COR-L47 (cell line): ENCODE measurements at places on chromosomes 1 and 21.

- peak; percentile 11 for DNase-seq
Measured at GRCh38 chr1:158035976-158036583, 42.6 kb downstream of the KIRREL1 start.

- peak; percentile 26 for DNase-seq
Measured at GRCh38 chr1:229058111-229058561, 212.8 kb upstream of the RAB4A start.

DNA sequence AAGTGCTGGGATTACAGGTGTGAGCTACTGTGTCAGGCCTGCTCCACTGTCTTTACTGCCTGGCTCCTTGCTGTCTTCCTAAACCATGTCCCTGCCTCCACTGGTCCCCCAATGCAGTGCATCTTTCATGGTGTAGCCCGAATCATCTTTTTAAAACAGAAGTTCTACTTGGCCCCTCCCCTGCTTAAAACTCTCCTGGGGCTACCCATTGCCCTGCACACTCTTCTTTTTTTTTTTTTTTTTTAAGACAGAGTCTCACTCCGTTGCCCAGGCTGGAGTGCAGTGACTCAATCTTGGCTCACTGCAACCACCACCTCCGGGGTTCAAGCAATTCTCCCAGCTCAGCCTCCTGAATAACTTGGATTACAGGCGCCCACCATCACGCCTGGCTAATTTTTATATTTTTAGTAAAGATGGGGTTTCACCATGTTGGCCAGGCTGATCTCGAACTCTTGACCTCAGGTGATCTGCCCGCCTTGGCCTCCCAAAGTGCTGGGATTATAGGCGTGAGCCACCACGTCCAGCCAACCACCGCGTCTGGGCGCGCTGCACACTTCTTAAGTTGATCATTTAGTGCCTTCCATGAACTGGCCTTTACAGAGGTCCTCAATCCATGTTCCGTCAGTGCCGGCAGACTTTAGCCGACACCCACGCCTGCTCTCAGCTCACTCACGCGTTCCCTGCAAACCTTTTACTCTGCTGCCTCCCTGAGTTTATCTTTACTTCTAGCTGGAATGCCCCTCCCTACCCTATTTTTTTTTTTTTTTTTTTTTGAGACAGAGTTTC is 2.4 kb downstream of the FCN3 start:
- no peak for DNase-seq

- DNase-seq = no peak
Measured at GRCh38 chr1:17347769-17348592, 24.0 kb upstream of the PADI6 start.

DNA sequence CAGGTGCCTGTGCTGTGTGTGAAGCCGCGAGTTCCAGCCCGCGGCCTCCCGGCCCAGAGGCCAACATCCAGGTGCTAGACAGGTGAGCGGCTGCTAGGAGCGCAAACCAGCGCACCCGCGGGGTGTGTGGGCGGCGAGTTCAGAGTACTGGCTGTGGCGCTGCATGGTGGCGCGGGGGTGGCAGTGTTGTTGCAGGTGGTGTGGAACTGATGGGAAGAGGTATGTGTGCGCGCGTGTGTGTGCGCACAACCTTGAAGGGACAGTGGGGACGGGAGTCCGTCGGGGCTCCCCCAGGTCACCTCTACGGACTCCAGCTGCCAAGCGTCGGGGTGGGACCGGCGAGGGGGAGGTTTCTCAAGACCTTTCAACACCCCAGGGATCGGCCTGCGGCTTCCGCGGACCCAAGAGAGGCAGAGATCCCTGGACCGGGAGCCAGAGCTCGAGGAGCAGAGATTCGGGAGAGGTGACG is 433 bp upstream of the DMBX1 start:
- DNase-seq = no peak

DNA sequence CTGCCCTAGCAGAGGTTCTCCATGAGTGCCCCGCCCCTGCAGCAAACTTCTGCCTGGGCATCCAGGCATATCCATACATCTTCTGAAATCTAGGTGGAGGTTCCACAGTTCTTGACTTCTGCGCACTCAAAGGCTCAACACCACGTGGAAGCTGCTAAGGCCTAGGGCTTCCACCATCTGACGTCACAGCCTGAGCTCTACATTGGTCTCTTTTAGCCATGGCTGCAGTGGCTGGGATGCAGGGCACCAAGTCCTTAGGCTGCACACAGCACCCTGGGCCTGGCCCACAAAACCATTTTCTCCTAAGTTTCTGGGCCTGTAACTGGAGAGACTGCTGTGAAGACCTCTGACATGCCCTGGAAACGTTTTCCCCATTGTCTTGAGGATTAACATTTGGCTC is 272.6 kb upstream of the PLXNA2 start:
- DNase-seq = no peak

GRCh38 chr1:89822109-89822962 is 1.5 kb downstream of the LRRC8D start:
- DNase-seq = no peak

- DNase-seq = no peak
Measured at GRCh38 chr1:84174051-84174556, 30.0 kb downstream of the PRKACB start.

GRCh38 chr21:29301691-29302090 is 3.0 kb downstream of the BACH1 start:
- DNase-seq = no peak

DNA sequence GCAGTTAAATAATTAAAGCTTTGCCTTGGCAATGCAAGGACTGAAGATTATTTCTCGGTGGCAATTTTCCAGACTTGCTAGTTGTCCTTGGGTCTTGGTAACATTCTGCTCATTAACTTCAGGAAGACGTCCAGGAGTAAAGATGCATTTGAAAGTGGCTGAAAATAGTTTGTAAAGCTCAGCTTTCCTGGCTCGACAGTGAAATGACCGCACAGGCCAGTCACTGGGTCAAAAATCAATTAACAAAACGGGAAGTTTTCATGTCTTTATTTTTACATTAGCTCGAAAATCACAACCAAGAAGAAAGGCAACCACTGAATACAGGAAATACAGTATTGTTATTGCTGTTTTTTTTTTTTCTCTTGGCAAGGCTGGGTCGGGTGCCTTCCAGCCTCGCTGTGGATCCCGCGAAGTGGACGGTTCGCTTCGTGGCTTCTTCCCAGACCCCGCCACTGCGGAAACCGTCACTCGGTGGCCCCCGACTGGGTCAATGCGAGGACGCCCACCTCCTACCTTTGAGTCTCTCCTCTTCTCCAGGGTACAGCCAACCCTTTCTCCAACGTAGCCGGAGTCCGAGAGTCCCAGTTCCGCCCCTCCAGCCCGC is 479 bp upstream of the SNX7 start:
- no peak for DNase-seq

GRCh38 chr1:205338011-205338410 is 16.5 kb upstream of the NUAK2 start:
- DNase-seq = no peak

DNA sequence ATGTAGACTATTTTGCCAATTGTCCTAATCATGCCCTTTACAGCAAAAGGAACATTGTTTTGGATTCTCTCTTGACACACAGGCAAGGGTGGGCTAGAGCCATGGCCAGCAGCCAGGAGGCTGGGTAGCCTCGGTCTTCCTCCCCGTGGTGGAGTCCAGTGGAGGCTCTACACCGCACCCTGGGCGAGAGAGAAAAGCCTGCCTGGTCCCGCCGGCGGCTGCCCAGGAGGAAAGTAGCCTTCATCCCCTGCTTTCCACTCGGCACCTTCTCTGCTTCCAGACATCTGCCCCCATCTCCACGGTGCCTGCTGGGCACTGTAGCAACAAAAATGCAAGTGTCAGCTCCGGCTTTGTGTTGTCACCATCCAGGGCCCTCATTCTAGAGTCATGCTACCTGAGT is 21.6 kb downstream of the PROK1 start:
- DNase-seq = no peak

DNA sequence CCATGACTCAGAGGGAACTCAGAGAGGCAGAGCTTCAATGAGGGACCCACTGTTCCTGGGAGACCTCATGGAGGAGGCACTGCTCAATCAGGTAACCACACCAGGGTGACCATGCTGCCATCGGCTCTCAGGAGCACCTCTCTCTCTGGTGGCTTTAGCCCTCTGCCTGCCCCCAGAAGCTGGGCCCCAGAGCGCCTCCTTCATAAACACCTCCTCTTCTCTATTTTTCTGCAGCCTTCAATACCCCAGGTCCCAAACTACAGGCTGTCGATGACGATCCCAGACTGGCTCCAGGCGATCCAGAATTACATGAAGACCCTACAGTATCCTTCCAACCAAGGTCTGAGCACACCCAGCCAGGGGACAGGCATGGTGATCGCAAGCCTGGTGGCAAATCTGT is 10.6 kb downstream of the VASH2 start:
- DNase-seq = no peak

DNA sequence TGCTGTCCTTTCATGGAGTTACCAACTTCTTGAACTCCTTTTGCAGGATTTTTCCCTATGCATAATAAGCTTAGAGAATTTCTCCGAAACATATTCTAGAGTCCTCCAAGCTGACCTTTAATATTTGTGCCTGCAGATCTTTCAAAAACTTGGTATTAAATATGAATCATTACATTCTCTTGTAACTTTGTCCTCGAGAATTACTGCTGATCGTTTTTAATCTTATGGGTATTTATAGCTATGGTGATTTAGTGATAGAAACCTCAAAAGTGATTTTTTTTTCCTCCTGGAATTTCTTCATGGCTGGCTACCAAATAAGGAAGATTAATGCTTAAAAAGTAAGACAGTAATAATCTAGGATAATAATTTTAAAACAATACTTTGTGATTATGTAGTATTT is 39.1 kb downstream of the MAP3K21 start:
- no peak for DNase-seq

DNA sequence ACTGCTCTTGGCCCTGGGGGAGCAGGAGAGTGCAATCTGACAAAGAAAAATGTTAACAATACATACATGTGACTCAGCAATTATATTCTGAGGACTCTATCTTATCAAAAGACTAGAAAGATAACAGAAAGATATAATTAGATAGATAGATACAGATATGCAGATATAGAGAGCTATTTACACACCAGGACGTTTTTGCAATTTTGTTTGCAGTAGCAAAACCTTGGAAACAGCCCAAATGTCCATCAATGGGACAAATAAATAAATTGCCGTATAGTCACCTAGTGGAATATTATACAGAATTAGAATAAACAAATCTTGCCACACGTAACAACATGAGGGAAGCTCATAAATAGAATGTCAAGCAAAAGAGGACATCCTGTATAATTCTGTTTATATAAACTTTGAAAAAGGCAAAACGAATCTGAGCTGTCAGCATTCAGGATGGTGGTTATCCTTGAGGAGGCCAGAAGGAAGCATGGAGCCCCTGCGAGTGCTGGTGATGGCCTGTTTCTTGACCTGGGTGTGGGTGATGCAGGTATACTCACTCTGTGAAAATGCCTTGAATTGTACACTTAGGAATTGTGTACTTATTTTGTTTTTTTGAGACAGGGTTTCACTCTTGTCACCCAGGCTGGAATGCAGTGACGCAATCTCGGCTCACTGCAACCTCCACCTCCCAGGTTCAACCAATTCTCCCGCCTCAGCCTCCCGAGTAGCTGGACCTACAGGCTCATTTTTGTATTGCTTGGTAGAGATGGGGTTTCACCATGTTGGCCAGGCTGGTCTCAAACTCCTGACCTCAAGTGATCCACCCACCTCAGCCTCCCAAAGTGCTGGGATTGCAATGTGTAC is 12.8 kb upstream of the TRIM63 start:
- no peak for DNase-seq

DNA sequence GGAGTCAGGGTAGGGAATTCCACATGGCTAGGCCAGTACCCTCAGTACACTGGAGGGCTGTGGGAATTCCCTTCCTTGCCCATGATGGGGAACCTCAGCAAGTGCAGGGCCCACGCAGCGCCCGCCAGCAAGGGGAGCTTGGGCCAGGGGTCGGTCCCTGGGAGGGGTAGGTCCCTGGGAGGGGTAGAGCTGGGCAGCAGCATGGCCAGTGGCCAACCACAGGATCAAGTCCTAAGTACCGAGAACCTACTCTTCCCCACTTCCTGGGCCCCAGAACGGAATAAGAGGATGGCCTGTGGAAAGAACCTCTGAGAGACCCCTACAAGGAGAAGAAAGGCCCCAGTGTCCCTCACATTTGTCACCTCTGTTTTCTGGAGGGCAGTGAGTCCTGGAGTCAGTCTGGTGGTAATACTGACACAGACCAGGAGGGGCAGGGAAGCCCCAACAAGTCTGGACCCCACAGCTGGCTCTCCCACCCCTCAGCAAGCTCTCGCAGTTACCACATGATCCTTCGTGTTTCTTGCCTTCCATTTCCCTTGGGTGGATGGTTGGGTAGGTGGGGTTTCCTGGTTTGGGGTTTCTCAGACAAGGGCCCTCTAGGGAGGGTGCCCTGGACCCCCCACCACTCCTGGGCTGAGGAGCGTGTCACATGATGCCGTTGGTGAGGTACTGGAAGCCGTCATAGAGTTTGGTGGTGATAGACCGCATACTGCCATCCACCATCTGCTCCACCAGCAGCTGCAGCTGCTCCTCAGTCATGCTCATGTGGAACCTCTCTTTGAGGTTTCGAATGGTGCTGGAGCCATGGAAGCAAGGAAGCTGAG is 10.3 kb downstream of the ZNF687 start:
- DNase-seq = no peak

DNA sequence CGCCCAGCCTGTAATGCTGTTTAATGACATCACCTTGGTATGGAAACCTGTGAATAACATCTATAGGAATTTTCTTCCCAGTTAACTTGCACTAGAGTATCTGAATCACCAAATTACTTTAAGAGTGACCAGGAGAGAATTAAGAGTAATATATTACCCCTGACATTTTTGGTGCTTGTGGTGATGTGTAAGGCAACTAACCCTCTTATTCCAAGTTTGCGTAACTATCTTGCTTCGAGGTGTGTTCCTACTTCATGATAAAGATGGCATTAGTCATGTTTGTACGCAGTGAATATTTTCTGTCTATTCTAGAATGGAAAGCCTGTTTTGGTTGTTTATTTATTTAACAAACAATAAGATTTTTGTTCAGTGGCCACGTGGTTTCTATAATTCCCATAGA is 131.3 kb downstream of the ZP4 start:
- DNase-seq = no peak

GRCh38 chr1:179121159-179121938 is 39.5 kb downstream of the TOR3A start:
- DNase-seq = no peak

DNA sequence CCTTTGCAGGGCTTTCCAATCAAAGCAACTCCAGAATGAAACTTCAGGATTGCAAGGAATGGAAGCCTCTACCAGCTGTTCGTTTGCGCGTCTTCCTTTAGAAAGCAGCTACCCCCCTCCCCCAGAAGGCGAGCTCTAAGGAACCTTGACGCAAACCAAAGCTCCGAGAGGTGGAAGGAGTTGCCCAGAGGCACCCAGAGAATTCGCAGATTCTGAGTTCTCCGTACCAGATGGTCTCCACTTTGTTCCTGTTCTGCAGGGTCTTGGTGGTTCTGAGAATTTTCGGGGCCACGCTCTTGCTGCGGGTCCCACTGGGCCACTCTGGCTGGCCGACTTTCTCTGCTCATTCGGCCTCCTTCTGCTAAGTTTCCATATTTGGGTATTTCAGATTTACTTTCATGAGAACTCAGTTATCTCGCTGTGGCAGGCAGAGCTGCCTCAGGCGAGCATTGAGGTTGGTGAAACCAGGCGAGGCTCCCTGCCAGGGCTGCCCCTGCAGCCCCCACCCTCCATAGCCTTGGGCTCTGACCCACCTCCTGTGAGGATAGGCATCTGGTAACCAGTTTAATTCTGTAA is 801 bp downstream of the TRAF5 start:
- peak; percentile 52 for DNase-seq
